ENCODE measurements at places on chromosomes 16 and 17.

DNA sequence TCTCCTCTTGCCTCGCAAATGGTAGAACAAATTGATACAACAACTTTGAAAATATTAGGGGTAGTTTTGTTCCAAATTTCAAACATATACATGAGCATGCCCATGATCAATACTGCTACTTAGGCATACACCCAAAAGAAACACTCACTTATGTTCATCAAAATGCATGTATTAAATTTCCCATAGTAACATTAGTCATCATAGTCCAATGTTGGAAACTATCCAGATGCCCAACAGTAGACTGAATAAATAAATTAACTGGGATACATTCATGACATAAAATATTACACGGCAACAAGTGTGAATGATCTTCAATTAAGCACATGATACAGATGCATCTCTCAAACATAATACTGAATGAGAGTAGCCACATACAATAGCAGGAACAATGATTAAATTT is 391.6 kb downstream of the CDH11 start:
- DNase-seq = no peak

DNA sequence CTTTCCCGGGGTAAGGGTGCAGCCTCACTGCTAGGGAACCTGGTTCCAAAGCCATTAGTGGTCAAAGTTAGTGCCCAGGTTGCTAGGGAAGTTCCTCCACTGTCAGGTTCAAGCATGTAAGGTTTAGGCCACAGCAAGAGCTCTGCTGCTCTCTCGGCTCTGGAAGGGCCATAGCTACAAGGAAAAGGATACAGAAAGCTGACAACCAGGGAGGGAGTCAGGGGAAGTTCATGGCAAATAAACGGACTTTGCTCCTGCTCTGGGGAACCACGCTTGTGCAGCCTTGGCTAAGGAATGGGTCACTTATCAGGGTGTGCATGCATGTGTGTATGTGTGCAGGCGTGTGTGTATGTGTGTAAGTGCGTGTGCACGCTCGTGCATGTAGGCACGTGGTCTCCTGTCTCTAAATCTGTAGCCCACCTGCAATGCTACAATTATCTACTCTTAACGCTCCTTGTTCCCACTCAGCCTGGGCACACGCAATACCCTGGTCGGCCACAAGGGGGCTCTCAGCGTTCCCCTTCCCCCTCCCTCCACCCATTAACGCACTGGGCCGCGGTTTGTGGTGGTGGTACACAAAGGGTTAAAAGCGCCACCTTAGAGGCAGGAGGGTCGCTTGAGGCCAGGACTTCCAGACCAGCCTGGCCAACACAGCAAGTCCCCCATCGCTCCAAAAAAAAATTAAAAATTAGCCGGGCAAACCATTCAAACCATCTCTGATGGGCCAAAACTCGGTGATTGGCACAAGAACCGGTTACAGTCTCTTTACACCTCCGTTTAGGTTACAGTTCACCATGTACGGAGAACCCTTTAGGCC is 48.4 kb upstream of the KDM8 start:
- DNase-seq = peak; percentile 60

GRCh38 chr17:45719335-45720071 is 64.6 kb upstream of the CRHR1 start:
- DNase-seq = peak; percentile 19

DNA sequence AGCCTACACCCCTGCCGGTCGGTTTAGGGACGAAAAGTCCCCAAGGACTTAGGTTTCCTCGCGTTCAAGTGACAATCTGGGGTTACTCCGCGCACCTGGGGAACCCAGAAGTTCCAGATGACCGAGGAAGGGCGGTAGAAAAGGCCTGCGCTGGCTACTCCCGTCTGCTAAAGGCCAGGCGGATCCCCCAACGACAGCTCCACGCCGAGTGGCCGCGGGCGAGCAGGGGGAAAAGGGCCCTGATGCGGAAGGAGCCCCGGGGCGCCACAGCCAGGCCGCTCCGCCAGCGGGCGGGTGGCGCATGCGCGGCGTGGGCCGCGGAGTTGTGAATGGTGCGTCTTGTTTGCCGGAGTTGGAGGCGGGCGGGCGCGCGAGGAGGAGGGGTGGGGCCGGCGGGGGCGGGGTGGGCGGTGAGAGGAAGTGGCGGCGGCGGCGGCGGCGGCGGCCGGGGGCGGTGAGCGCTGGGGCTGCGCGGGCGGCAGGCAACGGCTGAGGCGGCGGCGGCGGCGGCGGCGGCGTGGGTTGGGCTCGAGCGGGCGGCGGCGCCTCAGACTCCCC is at the start of gene CBFB:
Gene CBFB (plus strand): TSS at position 454 of the 558 bp plus-strand sequence. CDS start 259 bp downstream, outside the sequence.
- DNase-seq = peak; percentile 96

- no peak for DNase-seq
Measured at GRCh38 chr17:75720656-75721462, at the start of gene ITGB4. TSS of gene ITGB4 (plus strand) at chr17:75721459. CDS start at chr17:75724704, 3,245 bp downstream.

DNA sequence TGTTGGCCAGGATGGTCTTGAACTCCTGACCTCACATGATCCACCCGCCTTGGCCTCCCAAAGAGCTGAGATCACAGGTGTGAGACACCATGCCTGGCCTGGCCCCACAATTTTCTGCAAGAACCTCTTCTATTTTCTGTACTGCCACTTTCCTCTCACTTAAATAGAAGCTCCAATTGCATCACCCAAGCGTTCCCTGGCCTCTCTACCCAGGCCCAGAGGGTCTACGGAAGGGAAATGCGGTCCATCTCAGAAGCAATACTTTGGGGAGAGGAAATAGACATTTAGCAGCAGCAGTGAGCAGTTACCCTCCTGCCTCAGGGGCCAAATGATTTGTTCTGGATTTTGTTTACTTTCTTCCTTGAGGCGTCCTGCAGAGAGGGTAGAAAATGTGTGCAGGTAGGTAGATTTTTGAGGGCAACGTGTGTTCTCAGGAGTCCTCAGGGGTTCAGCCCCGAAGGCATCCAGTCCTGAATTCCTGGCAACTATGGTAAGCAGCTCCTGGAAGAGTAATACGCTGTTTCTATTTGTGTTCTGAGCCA is 11.0 kb downstream of the SLC6A4 start:
- DNase-seq = no peak

DNA sequence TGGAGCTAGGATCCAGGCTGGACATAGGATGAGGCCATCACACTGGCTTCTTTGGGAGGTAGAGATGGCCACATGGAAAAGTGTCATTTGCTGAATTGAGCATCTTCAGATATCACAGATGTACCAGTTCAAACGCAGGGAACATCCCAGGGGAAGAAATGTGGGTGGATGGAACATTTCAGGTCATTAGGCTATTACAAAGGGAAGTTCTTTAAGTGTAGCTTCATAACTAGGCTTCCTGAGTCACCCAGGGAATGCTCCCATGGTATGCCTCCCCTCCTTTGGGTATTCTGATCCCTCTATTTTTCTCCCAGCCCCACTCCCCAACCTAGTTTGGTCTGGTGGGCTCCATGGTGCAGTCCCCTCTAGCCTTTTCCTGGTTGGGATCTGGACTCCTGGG is 69.8 kb upstream of the IRX3 start:
- no peak for DNase-seq

DNA sequence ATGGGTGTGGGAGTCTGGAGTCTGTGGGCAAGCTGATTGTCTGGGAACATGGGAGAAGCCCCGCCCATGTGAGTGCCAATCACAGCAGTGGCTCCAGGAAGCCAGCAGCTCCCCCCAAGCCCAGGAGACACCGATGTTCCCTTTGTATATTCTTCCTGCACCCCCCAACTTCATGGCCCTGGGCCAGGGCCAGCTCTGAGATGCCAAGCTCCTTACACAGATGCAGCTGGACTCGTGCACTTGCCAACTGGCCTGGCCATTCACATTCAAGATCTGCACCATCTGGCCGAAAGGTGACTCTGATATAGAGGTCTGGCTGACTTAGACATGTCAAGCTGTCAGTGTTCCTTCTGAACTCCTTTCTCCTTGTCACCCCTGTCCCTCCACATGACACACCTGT is 50.5 kb downstream of the CACNG5 start:
- DNase-seq = no peak

DNA sequence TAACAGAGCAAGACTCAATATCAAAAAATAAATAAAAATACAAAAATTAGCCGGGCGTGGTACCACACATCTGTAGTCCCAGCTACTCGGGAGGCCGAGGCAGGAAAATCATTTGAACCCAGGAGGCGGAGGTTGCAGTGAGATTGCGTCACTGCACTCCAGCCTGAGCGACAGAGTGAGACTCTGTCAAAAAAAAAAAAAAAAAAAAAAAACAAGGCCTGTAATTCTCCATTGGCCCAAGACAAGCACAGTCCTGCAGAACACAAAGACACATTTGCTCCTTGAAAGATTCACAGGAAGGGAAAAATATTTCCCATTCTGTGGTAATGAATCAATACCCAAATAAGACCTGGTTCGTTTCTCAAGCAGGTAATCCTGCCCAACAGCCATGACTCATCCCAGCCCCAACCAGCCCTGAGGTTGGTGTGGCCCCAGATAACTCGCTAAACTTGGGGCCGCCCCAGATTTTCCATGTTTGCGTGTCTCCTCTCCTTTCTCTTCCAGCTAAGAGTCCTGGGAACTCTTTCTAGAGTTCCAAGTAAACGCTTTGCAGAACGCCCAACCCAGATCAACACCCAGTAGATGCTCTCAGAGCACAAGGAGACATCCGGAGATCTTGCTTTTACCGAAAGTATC is 40.3 kb upstream of the SNN start:
- no peak for DNase-seq

- peak; percentile 12 for DNase-seq
Measured at GRCh38 chr17:79607940-79608623, 2.8 kb downstream of the RBFOX3 start.

Measured in KBM-7 (cell line).